ENCODE measurements at places on chromosomes 4 and X.

DNA sequence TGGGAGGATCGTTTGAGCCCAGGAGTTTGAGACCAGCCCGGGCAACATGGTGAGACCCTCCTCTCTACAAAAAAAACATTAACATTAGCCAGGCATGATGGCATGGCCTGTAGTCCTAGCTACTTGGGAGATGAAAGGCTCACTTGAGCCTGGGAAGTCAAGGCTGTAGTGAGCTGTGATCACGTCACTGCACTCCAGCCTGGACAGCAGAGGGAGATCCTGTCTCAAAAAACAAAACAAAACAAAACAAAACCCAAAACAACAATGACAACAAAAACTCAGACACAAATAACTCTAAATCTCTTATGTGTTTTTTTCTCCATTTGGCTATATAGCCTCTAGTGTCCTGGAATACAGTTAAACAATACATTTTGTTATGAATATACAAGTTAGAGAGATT lies 127.3 kb upstream of the STK26 start:
- DNase-seq: no peak

GRCh38 chrX:17788439-17788838 lies 51.1 kb downstream of the SCML1 start:
- DNase-seq: peak; percentile 9

GRCh38 chr4:107818301-107818910 lies 6.3 kb upstream of the SGMS2 start:
- DNase-seq: peak; percentile 3

DNA sequence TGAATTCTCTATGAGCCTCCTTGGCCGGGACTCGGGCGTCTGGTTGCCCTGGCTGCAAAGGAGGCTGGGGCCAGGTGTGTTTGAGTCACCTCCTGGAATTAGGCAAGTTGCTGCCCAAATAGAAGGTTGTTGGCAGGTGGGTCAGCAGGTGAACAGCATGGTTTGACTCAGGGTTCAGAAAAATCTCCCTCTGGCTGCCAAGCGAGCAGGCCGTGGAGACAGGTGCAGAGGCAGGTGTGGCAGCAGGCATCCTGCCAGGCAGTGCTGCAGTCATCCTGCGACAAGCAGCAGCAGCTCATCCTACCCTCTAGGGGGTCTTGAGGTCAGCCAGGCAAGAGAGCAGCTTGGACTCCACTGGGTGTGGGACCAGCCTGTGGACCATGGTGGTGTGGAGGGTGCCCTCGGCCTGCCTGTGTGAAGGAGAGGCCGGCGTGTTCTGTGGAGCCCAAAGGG lies 8.2 kb downstream of the MSANTD1 start:
- DNase-seq: no peak

GRCh38 chr4:160877087-160877790 lies 1286.6 kb downstream of the FSTL5 start:
- DNase-seq: no peak

DNA sequence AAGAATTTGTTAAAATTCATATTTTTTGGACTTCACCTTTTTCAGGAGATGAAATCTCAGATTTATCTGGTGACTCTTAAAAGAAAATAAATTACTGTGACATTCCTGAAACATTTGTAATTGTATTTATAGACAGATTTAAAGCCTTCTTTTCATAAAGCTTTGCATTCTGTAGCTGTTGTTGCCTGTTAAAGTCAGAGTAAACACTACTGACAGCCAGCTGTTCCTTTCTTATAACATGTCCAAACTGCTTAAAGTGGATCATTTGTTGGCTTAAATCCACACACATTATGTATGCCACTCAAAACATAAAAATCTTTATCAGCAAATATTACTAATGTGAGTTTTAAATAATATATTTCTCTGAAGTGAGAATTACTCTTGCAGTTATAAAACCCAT lies 157.5 kb downstream of the TECRL start:
- no peak for DNase-seq

DNA sequence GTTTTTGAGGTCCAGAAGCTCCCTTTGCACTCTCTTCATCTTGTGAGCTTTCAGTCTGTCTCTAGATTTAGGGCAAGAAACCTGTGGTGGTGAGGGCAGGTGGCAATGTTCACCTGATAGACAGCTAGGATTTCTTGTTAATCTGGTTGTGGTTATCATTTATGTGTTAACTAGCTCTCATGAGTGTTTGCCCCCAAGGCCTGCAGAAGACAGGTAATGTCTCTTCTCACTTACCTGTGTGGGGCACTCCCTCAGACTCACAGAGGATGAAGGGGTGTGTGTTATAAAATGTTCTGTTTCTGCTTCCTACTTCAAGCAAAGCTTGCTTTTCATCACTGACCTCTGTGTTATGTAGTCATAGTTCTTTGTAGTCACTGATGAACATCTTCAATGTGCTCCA lies 17.8 kb downstream of the EGF start:
- DNase-seq: no peak

- no peak for DNase-seq
These were observed 27.1 kb upstream of the SCRG1 start for GRCh38 chr4:173426064-173426463.

- no peak for DNase-seq
These were observed 21.2 kb upstream of the UGT8 start for GRCh38 chr4:114577386-114577785.

DNA sequence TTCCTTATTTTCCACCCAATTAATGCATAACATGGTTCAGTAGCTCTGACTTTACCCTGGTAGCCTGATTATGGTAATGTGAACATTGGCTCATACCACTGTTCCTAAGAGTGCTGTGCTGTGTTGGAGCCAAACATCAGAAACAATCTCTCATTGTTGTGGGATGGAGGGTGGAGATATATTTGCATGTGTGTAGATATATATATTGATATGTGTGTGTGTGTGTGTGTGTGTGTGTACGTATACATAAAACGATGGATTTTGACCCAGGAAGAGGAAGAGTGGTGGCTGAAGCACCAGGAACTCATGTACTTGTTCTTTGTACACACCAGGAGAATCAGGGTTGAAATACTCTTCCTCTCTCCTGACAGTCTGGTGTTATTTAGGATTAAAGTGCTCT lies 247.7 kb downstream of the IL15 start:
- no peak for DNase-seq

DNA sequence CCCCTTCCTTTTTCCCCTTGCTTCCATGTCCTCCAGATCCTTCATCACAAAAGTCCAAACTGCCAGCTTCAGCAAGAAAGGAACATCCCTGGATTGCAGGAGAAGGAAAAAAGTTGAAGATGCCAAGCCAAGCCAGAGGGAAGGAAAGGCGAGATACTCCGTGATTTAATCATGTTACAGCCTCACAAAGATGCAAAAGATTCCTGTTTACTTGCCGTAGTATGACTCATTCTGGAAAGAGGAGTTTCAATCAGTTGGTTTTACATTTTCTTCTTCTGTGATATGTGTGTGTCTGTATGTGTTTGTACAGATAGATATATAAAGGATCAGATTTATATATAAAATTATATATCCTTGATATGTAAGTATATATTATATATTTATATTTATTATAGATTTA lies 69.3 kb downstream of the BTC start:
- DNase-seq: no peak

- DNase-seq: peak; percentile 0
These were observed 129.4 kb upstream of the ARSJ start for GRCh38 chr4:114108869-114109268.

DNA sequence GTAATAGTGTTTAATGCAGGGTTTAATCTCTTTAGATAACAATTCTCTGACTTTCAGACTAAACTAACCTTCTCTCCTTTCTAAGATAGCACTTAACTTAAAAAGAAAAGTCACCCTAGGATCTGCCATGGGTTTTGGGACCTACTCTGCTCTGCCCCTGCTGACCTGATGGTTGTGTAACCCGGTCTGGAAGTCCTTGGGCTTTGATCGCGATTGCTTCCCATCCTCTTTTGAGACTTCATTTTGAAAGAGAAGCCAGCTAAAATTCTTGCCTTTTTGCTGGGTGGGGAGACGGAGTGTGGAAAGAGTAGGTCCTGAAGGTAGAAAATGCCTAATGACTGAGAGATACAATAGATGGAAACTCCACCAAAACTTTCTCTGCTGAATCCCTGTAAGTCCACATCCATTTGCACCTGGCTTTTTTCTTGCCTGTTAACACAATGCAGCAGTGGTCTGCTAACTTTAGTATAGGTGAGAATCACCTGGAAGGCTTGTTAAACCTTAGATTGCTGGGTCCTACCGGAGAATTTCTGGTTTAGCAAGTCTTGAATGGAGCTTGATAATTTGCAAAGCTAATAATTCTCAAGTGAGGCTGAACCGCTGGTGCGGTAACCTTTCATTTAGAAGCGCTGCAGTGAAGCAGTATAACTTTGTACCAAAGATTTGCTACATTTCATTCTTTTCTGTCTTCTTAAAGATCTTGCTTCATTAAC lies 45.6 kb upstream of the CCSER1 start:
- DNase-seq: no peak

GRCh38 chrX:1134156-1134555 lies 78.3 kb downstream of the CRLF2 start:
- no peak for DNase-seq

- peak; percentile 43 for DNase-seq
These were observed 25.7 kb downstream of the SLAIN2 start for GRCh38 chr4:48367016-48367415.

GRCh38 chr4:140037353-140038030 lies 116.5 kb downstream of the MAML3 start:
- DNase-seq: no peak

Measured in SW480 (cell line).